ENCODE measurements at places on chromosomes 1 and 21.

DNA sequence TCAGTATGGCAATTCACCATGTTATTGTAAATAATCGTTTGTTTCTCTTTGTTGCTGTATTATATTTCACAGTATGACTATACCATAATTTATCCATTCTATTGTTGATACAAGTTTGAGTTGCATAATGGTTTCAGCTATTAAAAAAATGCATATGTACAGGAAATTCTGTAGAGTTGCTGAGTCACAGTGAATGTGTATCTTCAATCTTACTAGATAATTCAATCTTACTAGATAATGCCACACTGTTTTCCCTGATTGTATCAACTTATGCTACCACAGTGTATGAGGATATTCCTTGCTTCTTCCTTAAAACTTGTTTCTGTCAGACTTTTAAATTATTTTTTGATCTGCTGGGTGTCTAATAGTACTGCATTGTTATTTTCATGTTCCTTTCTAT is 3.5 kb upstream of the COA6 start:
- DNase-seq = no peak

DNA sequence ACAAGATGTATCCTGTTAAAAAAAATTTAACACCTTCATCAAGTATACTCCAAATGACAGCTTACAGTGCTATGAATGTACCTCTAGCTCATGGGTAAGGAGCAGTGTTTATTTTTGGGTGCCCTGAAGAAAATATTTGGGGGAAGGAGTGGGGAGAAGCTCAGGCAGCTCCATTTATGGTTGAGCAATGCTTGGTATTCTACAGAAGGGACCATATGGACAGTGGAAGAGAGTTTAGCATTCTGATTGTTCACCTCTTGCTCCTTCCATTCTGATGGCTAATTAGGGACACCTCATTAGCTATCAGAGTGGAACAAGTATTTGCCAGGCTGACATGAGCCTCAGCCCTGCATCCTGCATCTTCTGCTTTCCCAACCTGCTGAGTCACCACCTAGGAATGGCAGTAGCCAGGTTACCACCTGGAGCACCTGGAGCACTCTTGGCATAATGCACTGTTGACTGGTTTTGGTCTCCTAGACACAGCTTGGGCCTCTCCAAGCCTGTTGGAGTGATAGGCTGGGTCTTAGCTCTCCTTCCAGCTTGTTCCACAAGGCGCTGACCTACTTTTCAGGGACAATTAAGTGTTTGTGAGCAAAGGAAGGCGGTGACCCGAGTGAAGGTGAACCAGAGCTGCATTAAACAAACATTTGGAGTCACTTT is 62.0 kb upstream of the MACF1 start:
- no peak for DNase-seq

DNA sequence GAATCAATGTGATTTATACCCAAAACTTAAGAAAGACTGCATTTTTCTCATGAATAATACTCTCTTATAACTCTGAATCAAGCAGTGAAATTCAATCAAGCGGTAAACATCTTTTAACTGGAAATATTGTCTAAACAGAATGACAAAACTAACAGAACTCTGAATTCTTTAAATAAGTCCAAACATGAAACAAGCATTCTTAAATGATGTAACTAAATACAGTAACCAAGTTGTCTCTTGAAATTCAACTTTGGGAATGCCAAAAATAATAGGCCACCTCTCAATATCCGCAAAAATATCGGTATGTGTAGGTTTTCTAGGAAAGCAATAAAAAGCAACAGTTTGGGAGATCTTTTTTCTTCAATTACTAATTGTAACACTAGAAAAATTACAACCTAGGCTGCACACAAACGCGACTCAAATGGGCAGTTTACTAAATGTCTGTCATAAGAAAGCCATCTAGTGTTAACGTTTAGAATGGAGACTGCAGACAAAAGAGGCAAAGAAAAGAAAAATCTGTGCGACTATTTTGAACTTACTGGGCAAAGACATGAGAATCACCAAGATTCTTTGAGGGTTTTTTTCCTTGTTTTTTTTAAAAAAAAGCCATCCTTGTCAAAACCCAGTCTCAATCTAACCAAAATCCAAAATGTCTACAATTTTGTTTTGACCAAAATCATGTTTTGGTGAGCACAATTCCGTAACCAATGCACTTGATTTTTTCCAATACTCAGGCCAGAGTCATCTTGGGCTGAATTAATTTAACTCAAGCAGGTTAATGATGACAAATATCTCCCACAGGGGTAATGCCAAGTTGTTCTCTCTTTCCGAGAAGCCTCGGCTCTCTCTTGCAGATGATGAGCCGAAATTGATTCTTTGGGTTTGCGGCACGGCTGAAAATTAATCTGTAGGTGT is 1.3 kb downstream of the SIPA1L2 start:
- no peak for DNase-seq

GRCh38 chr1:30258876-30259275 is 464.5 kb downstream of the MATN1 start:
- DNase-seq = no peak

- no peak for DNase-seq
Observed at GRCh38 chr1:100719490-100719889, at the start of gene VCAM1. Gene VCAM1, plus strand, starts transcription at chr1:100719742. Its CDS starts 119 bp downstream, at chr1:100719861.

GRCh38 chr1:219179293-219179692 is 5.6 kb downstream of the LYPLAL1 start:
- DNase-seq = no peak

- DNase-seq = no peak
Observed at GRCh38 chr21:41349619-41350390, 12.0 kb upstream of the MX2 start.

DNA sequence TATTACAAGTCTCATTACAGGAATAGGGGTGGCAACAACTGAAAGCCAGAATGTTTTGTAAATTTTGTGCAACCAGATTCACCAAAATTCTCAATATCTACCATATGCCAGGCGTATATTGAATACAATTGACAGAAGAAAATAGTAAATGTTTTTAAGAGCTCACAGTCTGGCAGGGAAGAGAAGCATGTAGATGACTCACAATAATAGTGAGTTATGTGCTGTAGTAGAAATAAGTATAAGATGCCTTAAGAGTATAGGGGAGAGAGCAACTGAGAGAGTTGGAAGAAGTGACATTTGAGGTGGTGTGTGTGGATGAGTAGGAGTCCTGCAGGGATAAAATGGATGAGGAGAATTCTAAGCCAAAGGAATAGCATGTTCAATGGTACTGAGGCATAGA is 170.5 kb upstream of the FGGY start:
- DNase-seq = no peak

DNA sequence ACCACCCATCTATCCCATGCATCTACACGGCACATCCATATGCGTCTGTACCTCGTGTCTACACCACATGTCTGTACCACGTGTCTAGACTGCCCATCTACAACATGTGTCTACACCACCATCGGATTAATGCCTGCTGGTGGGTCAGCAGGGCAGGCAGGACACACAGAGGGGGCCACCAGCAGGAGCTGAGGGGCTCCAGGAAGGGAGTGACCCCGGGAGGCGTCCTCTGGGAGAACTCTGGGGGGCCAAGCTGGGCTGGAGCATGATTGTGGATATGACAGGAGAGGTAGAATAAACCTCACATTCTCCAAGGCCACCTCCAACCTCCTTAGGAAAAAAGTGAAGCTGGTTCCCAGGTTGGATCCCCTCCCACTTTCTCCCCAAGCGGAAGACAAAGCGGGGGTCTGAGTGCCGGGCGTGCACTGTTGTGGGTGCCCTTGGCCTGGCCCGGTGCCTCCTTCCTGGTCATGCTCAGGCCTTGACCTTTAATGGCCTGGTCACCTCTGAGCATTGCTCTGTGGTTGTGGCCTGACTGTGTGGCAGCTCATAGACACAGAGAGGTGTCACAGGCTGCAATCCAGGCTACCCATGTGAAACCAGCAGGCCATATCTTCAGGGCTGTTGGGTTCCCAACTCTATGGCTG is 881 bp upstream of the ACTRT2 start:
- no peak for DNase-seq

- DNase-seq = no peak
Observed at GRCh38 chr21:26795866-26796329, 49.3 kb downstream of the ADAMTS1 start.

- DNase-seq = peak; percentile 34
Observed at GRCh38 chr1:109793486-109794318, 30.0 kb upstream of the EPS8L3 start.

DNA sequence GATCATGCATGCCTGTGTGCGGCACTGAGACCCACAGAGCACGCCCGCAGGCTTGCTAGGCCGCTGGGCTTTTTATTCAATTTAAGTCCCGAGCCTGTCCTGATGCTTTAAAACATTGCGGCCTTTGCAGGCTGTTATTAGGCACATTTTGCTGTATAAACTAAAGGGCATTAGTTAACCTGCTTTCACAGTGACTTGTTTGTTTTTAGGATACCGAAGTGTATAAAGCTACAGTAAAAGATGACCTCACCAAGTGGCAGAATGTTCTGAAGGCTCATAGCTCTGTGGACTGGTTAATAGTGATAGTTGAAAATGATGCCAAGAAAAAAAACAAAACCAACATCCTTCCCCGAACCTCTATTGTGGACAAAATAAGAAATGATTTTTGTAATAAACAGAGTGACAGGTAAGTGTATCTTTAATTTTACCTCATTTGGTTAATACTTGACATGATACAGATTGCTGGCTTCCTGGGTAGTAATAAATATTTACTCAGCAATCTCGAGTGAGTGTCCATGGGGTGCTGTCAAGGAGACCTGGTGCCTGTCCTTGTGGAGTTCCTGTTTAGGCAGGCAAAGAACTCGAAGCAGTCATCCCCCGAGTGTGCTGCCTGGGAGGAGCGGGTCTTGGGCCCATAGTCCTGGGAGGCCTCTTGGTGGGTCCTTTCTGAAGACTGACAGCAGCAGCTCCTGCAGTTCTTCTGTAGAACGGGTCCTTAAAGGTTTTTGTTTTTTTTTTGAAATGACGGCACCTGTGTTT is 40.1 kb downstream of the TRAPPC10 start:
- DNase-seq = no peak

- DNase-seq = no peak
Observed at GRCh38 chr1:63458750-63459149, 64.3 kb downstream of the ITGB3BP start.

DNA sequence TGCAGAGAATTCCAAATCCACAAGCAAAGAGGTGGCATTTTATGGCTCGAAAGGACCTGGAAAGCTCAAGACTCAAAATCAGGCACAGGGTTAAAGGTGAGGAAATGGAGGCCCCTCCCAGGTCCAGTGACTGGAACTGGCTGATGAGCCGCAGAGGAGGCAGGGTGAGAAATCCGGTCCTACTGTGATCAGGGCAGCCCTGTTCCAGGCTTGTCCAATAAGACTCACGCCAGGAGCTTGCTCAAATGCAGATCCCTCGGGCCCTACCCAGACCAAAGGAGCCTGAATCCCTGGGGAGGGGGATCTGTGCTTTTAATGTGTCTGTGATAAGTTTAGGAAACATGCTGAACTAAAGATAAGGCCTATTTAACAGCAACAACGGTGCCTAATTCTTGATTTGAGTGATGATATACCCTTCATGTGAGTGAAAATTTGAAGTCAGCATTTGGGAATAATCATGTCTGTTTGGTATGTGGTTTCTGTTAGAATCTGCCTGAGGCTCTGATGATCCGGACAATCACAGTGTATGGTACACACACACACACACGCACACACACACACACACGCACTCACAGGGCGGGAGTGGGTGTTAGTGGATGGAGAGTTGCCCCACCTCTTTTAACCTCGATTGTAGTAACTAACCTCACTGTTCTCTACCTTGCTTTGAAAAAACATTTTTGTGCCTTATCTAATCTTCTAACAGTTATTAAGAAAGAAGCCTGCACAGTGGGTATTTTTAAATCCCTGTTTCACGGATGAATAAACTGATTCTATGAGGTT is 54.1 kb upstream of the LYST start:
- DNase-seq = no peak

DNA sequence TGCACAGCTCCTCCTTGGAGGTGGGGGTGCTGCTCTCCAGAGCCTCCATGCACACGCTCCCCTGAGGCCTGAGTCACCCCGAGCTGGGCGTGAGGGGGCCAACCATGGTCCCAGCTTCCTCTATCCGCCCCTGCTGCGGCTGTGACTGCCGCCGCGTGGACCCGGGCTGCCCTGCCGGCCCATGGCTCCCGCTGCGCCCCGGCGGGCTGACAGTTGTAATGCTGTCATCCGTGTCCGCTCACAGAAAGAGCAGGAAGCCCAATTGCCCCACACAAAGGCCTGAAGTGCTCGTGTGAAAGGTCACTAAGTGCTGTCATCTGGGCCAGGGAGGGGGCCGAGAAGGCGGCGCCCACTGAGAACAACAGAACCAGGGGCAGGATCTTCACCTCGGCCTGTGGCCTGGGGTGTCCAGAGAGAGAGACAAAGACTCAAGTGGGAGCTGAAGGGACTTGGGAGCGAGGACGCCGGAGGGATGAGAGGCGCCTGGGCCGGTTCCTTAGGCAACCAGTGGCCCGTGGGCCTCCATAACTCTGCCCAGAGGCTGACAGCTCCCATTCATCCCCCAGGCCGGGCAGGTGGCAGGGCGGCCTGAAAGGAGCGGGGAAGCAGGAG is 31.5 kb downstream of the OLIG1 start:
- no peak for DNase-seq

DNA sequence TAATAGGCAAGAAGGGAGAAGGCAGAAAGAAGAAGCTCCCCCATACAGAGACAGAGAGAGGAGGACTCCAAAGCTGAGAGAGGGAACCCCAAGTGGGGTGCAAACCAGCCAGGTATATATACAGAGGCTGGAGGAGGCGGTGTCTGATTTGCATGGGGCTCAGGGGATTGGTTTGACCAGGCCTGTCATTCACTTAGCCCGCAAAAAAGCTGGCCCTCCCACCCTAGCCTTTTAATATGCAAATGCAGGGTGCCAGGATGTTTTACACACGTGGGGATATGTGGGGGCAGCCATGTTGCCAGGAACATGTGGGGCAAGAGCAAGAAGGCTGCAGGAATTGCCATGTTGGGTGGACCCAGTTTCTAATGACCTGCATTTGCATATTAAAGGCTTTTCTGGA is 37.0 kb upstream of the TENT5B start:
- no peak for DNase-seq

GRCh38 chr1:66981679-66982078 is 56.9 kb downstream of the MIER1 start:
- DNase-seq = peak; percentile 5

GRCh38 chr21:45341779-45342178 is 54.1 kb upstream of the POFUT2 start:
- no peak for DNase-seq

GRCh38 chr1:90043586-90043985 is 48.7 kb downstream of the ZNF326 start:
- no peak for DNase-seq
